ENCODE measurements at places on chromosomes 12 and 14. TPM values are rescaled to one million over a fixed set of nuclear protein-coding genes. Genes with fewer than 3 reads are reported as not detected.

DNA sequence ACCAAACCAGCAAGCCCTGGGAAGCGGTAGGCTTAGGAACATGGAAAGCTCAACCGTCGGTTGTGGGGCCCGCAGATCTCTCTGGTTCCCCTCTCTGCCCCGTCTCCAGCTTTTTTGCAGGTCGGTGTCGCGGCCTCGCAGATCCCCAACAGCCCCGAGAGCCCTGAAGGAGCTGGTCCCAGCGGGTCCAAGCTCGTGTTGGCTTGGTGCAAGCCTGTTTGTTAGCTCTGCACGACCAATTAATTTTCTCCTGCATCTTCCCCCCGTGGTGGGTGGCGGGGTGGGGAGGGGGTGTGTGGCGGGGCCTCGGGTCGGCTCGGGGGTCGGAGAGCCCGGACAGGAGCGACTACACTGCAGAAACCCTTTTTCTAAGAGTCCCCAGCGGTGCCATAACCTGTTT is 449 bp upstream of the SLC24A4 start:
- no peak for DNase-seq

DNA sequence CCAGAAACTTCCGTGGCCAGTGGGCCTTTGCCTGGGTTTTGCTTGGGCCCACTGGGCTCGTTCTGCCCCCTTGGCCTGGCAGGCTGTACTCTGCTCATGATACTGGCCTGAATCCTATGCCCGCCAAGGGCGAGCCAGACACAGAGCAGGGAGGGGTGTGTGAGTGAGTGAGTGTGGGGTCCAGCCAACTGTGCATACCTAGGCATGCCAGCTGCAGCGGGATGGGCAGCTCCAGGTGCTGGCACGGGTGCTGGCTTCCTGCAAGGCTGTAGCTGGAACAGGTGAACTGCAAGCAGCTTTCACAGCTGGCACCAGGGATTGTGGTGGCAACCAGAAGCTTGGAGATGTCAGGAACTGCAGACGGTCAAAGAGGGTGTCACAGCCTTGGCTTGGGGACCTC is 1276.4 kb downstream of the SLC16A7 start:
- DNase-seq: no peak

DNA sequence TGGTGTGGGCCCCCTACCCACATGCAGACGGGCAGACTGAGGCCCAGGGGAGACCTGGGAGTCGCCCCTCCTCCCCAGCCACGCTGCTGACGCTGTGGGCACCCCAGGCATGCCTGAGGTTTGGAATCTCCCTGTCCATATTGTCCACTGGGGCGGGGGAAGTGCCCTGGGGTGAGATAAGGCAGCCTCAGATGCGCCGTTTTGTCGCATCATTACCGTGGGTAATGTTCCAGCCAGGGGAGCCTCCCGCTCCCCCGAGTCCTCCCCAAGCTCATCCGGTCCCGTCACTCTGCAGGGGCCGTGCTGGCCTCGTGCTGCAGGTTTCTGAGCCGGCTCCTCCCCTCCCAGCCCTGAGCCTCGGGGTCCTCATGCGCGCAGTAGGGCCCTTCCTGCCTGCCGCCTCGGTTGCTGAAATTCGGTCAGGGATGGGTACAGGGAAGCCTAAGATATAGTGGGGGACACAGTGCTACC is 11.4 kb downstream of the INF2 start:
- DNase-seq: no peak

PLD4 gene
- total RNA-seq: 4.0 TPM

GRCh38 chr12:76706101-76706500 is 57.8 kb upstream of the ZDHHC17 start:
- DNase-seq: no peak

- DNase-seq: no peak
Measured at GRCh38 chr12:107079172-107080011, 14.0 kb downstream of the CRY1 start.

DNA sequence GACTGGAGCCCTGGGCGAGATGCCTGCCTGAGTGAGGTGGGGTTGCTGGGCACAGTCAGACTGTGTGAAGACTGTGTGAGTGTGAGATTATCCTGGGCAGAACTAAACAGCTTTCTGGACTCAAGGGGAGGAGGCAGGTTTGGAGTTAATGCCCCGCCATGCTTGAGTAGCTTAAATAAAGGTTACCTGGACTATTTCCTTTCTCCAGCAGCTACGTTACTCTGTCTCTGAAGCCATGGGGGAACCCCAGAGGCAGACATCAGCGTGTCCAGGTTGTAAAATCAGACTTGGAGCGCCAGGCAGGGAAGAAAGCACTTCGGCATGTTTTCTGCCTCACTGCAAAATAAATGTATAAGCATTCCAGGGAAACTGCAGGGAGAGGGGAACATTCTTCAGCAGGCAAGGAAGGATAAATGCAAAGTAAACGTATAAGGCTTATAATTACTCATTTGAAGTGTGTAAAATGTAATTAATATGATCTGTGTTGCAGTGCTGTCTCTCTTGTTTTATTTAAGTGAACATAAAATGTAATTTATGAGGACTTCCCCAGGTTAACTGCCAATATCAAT is 129.7 kb downstream of the CHST11 start:
- DNase-seq: no peak

TMEM253 gene
- total RNA-seq: 1.3 TPM

TSPAN31 gene
- total RNA-seq: 9.6 TPM

TPH2 gene
- total RNA-seq: not detected

DNA sequence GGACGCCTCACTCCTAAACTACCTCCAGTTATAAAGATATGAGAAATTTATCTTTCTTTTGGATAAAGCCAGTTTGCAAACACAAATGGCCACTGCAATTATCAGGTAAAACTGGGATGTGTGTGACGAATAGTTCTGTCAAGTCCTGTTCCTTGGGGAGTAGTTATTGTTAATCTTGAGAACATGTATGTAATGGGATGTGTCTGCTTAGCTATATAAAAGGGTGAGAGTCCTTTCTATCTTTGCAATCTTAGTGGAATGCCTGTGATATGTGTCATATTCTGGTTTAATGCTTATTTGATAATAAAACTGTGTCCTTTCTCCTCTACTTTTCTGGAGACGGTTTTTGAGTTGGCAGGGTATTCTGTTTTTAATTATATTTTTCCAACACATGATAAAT is 56.1 kb upstream of the PKP2 start:
- no peak for DNase-seq

CPNE6 gene
- total RNA-seq: not detected

LRP1-AS gene
- not detected for total RNA-seq

TAS2R19 gene
- 3.2 TPM for total RNA-seq

GRCh38 chr12:58161773-58162172 is 220.4 kb downstream of the ATP23 start:
- DNase-seq: no peak

- DNase-seq: peak; percentile 31
Measured at GRCh38 chr14:20683125-20683890, 1.1 kb upstream of the RNASE4 start.

DNA sequence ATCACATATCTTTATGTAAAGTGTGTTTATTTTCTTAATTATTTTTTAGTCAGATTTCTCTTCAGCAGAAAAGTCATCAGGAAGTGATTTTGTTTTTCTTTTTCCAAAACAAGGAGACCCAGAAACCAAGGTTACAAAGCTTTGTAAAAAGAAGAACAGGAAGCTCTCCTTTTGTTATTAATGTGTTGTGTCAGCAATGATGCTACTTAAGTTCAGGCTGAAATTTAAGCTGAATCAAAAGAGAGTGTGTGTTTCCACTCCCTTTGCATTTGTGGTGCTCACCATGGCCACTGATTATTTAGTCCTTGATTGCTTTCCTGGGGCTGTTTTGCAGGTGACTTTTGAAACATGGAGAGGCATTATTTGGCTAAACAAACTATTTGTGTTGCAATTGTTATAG is 155.3 kb upstream of the ATP2B1 start:
- no peak for DNase-seq

RITA1 gene
- total RNA-seq: 8.6 TPM

DNA sequence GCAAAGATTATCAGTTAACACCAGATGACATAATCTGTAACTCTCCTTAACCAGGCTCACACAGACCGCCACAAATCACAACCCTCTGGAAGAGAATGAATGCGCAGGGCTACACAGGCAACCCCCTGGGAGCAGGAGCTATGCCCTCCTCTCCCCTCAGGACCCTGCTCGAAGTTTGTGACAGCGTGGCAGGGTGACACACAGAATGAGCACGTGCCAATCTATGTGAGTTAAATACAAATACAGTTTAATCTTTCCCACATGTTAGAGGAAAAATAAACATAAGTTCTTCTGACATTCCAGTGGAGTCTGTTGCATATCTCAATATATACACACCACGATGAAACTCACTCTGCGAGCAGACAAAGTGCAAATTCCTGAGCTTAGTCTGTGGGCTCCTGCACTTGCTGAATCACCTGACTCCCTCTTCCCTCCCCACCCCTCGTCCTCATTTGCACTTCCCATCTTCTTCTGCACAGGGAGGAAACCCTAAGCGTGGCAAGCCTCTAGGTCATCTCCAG is 37.6 kb downstream of the BCAT1 start:
- DNase-seq: no peak

GRCh38 chr12:6936636-6937480 is 6.8 kb upstream of the RNU7-1 start:
- no peak for DNase-seq

- DNase-seq: no peak
Measured at GRCh38 chr12:54148560-54149429, 40.0 kb downstream of the SMUG1 start.

MYF5 gene
- not detected for total RNA-seq

- no peak for DNase-seq
Measured at GRCh38 chr12:101552277-101552676, 42.5 kb upstream of the MYBPC1 start.

GRCh38 chr12:103652808-103653207 is 65.7 kb downstream of the STAB2 start:
- no peak for DNase-seq

DNA sequence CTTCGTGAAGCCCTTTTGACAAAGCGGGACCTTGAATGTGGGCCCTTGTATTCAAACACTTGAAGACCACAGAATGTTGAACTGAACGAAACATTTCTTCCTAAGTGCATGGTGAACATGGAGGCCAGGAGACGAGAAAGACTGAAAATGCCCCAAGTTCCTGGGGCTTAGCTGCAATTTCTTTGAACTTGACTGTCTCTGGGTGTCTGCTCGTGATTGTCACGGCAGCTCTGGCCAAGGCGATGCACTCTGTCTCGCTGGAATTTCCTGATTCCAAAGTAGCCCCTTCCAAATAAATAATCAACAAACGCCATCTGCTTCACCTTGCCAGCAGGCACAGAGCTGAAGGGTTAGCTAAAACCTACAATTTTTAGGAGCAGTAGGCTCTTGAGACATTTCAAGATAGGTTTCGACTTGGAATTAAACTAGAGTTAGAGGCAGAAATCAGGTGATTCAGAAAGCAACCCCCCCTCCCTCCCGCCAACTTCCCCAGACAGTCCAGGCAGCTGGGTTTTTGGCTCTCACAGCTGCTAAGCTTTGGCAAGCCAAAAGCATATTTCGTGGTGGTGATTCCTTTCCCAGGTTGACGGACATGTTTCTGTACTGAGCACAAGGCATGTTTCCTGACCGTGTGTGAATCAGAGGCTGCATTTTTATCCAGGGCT is 13.5 kb upstream of the IRF2BPL start:
- DNase-seq: no peak

DNA sequence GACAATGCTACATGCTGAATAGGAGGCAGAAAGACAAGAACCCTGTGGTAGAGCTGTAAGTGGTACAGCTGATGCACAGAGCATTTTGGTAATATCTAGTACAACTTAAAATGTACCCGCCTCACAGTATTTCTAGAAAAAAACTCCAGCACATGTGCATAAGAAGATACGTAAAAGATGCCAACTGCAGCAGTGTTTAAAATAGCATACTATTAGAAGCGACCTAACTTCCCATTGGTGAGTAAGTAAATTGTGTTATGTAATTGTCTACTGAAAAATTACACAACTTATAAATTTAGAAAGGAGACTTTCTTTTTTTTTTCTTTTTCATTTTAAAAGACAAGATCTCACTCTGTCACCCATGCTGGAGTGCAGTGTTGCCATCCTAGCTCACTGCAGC is 114.3 kb upstream of the CAND1 start:
- DNase-seq: no peak

GRCh38 chr14:99880651-99881420 is 87.6 kb downstream of the EML1 start:
- DNase-seq: no peak

DNA sequence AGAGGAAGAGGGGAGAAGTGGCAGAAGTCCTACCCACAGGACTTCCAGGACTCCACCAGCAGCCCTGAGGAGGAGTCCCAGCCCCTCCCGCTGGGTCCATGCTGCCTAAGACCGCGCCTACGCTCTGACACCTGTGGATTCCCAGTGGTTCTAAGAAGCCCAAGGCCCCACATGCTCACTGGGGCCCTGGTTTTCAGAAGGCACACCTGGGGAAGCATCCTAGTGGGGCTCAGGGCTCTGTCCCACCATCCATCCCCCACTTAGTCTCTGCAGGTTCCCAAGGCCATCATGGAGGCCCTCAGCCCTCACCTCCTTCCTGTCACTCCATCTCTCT is 32.6 kb downstream of the ACTN1 start:
- DNase-seq: no peak

BICDL1 gene
- 135 TPM for total RNA-seq

SLC2A14 gene
- total RNA-seq: 6.4 TPM

GRCh38 chr12:52024845-52025230 is 18.1 kb downstream of the TAMALIN start:
- DNase-seq: no peak

FIGNL2 gene
- 0.42 TPM for total RNA-seq

C14orf39 gene
- total RNA-seq: not detected

GRCh38 chr14:49464885-49465284 is 121.3 kb downstream of the RPS29 start:
- no peak for DNase-seq

DNA sequence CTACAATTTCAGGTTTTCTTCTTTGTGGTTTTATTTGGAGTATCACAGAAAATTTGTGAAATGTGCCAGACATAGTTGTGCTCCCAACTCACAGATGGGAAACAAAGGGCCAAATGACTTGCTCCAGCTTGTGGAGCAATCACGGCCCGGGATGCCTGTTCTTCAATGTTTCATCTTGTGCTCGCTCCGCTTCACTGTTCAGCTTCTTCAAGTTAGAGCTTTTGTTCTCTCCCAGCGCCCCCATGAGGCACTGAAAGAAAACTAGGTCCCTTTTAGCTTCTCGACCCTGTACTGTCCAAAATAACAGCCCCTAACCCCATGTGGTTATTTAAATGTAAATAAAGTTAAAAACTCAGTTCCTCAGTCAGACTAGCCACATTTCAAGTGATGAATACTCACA is 187.9 kb upstream of the STXBP6 start:
- DNase-seq: no peak

DNA sequence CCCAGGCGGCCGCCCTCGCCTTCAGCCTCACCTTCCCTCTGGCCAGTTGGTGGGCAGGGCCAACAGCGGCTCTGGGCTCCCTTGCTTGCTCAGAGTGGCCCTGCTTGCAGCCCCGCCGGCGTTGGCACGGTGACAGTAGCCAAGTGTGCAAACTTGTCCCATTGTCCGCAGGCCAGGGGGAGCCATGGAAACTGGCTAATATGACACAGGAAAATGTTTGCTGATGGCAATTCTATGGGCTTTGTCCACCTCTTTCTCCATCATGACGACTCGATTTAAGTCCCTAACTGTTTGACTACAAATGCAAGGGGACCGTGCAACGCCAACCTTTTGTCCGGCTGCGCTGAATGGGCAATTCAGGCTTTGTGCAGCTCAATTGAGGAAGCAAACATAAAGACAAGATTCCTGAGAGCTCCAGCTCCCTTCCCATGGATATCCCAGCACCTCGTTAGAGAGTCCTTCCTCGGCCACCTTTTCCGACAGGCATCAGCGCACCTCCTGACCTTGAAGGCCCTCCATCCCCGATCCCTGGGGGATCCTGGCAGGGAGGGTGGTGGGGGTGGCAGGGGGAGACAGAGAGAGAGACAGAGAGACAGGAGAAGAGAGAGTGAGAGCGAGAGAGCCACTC is 785 bp upstream of the FAM181A start:
- DNase-seq: no peak
